ENCODE measurements at places on chromosomes 16 and 17.

DNA sequence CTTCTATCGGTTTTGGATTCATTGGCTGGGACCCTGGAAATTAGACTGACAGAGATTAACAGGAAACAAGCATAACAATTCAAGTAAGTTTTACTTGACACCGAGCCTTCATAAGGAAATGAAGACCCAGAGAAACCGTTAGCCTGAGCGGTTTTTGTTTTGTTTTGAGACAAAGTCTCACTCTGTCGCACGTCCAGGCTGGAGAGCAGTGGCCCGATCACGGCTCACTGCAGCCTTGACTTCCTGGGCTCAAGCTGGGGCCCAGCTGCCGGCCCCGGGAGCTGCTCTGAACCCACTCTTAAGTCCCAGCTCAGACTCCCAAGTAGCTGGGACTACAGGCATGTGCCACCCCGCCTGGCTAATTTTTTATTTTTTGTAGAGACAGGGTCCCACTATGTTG is 321.3 kb downstream of the SEC14L1 start:
- DNase-seq, result no peak

GRCh38 chr17:17626151-17626805 is 34.8 kb upstream of the PEMT start:
- no peak for DNase-seq

DNA sequence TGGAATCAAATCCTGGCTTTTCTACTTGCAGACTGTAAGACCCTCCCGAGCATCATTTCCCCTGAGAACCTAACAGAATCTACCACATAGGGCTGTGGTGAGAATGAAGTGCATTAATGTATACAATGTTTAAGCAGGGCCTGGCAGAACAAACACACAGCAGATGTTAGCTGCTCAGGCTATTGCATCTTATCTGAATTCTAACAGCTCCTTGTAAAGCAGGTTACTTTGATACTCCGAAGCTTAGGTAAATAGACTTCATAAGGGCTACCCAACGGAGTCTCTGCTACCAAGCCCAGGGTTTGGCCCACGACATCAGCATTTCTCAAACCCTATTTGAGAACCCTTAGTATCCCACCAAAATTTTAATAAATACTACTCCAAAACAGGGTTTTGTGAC is 24.4 kb upstream of the NOS2 start:
- DNase-seq, result no peak

GRCh38 chr17:77386502-77387192 is 245.9 kb downstream of the SEC14L1 start:
- no peak for DNase-seq

DNA sequence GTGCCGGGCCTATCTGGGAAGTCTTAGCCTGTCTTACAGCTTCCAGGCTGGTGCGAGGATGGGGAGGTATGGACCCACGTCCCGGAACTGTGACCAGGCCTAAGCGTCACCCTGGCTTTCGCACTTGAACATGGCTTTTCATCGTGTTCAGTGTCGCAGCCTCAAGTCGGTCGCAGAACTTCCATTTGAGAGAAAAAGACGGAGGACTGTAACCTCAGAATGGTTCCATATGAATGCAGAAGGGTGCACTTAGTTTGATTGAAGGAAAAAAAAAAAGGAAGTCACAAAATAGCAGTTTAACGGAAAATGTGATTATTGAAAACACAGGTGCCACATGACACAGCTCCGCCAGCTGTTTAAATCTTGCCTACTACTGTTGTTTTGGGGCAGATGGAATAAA is 30.2 kb upstream of the JPT2 start:
- DNase-seq, result no peak

- DNase-seq, result no peak
Measured at GRCh38 chr17:7177954-7178477, 1.2 kb downstream of the ASGR1 start.

DNA sequence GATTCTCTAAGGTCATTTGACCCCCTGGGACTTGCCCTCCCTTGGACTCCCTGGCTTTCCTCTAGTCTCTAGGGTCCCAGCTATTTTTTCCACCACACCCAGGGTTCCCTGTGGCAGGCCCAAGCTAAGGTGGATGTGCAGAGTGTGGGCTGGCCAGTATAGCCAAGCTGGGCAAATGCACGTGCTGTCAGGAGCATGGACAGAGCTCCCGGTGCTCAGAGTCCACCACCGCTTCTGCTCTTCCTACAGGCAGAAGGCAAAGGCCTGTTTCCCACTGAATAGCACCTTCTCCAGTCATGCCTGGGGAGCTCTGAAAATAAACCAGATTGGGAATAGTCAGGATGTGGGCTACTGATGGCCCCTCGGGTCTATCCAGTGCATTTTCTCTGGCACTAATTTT is 53.3 kb downstream of the GNAO1 start:
- DNase-seq, result no peak

DNA sequence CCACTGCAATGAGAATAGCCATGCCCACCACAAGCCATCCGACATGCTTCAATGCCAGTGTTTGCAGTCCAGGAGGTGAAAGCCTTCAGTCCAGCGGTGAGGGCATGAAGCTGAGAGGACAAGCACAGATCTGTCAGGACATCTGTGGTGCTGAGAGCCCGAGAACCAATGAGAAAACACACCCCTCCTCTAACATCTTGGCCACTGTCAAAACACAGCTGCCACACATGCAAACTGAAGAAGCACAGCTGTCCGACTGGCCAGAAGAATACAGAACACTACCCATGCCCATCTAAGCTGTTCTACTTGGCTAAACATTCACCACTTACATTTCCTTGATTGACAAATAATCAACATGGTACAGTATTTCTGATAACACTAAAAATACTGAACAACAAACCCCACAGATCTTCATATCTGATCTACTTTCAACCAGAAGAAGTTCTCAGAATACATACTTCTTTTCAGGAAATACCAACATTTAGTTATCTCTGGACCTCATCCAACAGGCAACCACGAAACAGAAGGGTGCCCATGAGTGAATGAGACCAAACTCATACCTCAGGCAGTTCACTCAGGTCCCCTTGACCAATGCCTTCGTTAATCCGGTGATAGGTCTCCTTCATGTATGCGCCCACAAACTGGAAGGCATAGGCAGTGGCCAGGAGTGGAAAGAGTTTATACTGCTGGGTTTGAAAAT is 10.2 kb upstream of the FBF1 start:
- DNase-seq, result no peak

- DNase-seq, result no peak
Measured at GRCh38 chr17:81520021-81520901, 7.7 kb upstream of the ACTG1 start.

DNA sequence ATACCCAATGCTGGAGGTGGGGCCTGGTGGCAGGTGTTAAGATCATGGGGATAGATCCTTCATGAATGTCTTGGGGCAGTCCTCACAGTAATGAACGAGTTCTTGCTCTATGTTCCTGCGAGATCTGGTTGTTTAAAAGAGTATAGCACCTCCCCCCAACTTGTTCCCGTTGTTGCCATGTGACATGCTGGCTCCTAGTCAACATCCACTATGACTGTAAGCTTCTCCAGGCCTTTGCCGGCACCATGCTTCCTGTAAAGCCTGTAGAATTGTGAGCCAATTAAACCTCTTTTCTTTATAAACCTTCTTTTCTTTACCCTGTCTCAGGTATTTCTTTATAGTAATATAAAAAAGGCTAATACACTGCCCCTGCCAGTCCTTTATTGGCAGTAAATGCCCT is 33.3 kb downstream of the RANBP10 start:
- no peak for DNase-seq

- no peak for DNase-seq
Measured at GRCh38 chr16:58960484-58960883, 226.4 kb upstream of the GOT2 start.

- DNase-seq, result no peak
Measured at GRCh38 chr16:83271123-83271522, 536.7 kb upstream of the HSBP1 start.

DNA sequence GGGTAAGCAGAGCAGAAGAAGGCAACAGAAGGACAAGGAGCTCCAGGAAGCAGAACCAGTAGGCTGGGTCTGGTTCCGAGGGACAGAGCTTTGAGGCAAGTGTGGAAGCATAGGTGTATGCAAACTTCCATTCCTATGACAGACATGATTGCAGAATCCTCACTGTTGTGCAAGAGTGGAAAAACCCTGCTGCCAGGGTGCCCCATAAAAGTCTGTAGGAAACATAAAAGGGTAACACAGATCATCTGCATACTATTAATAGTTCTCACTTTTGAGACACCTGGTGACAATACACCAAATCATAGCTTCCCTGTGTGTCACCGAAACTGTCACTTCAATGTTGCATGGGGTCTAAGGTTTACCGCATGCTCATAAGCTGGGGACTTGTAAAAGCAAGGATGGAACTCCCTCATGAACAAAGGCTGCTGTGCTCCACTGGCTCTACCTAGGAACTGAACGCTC is 39.7 kb downstream of the ARHGAP17 start:
- no peak for DNase-seq

DNA sequence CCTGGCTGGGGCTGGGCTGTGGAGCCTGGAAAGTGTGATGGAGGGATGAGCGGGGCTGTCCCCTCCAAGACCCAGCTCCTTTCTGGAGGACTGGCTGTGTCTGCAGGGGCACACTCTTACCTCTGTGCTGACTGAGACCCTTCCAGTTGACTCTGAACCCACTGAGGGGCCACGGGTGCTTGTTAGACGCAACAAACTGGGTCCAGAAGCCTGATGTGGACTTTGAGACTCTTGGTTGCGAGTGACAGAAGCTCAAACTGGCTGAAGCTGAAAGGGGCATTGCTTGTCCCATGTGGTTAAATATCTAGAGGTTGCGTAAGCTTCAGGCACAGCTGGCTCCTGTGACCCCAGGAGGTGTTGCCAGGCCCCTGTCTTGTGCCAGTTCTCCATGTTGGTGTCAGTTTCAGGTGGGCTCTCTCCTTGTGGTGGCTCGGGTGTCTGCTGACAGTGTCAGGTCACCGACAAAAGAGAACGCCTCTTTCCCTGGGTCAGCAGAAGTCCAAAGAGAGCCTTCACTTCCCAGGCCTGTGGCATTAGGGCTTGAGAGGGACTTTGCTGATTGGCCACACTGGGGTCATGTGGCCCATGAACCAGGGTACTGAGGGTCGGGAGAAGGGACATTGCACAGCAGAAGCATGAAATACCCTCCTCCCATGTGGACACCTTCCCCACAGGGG is 16.7 kb downstream of the ADCY7 start:
- no peak for DNase-seq

- no peak for DNase-seq
Measured at GRCh38 chr17:18344021-18344420, 19.3 kb downstream of the SHMT1 start.

- DNase-seq, result no peak
Measured at GRCh38 chr16:46954562-46954961, 18.9 kb downstream of the DNAJA2 start.

DNA sequence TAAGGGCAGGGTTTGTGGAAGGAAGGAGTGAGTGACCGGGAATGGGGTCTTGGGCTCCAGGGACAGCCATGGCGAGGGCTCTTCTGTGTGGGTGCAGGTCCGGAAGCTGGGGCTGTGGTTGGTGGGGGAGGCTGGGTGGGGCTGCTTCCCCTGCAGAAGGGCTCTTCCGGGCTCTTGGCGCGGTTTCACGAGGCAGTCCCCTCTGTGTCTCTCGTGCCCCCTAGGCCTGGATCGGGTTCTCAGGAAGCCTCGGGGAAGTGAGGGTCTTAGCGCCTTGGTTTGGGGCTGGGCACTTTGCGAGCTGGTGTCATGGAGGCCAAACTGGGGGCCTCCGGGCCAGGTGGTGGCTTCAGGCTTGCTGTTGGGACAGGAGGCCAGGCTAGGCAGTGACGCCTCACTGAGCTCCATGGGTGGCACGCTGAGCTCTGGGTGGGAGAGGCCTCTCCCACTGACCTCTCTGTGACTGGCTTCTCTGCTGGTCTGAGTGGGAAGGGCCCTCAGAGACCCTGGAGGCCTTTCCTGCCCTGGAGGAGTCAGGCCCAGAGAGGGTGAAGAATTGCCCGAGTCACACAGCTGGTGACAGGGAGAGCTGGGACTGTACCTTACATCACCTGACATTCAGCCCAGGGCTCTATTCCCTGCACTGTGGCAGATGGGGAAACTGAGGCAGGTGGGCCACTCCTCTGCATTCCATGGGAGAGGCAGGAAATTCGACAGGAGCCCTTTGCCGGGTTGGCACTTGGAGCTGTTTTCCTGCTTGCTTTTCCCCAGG is 8.2 kb downstream of the ADCY7 start:
- DNase-seq, result no peak

GRCh38 chr16:85436636-85437165 is 176.4 kb upstream of the GSE1 start:
- DNase-seq, result peak; percentile 21

DNA sequence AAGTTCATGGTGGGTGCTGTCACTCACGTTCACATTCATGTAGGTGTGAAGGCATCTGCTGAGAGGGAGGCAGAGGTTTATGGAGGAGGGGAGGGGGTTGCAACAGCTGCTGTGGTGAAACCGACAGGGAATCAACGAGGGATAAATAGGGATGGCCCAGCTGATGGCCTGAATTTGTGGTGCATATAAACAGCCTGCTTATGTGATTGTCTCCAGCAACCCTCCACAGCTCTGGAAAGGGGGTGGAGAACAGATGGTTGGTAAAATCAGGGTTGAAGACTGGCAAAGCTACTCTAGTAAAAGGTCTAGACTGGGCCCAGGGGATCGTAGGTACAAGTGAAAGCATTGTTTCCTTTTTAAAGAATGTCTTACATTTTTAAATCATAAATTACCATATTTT is 53.7 kb downstream of the IQCK start:
- no peak for DNase-seq

DNA sequence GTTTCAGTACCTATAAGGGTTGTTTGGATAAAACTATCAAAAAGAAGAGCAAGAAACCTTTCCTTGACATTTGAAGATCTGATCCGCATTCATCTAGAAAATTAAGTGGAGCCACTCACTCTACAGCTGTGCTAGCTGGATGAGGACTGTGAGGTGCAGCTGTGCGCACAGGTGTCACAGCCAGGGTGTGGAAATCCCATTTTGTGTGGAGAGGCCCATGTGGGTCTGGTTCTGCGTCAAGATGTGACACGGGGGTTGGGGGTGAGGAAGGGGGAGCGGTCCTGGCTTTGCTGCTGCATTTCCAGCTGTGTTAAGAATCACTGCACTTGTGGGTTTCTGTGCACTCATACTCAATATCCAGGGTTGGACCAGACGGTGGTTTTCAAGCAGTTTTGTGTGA is 70.7 kb downstream of the CLEC16A start:
- DNase-seq, result no peak

GRCh38 chr16:6019490-6019991 is 921.9 kb upstream of the EEF2KMT start:
- DNase-seq, result no peak

- DNase-seq, result no peak
Measured at GRCh38 chr17:65434251-65434650, 127.2 kb downstream of the AXIN2 start.

GRCh38 chr17:57487573-57487972 is 231.2 kb downstream of the MSI2 start:
- DNase-seq, result no peak

- peak; percentile 4 for DNase-seq
Measured at GRCh38 chr16:57409870-57410587, 5.5 kb downstream of the CCL17 start.

Data from NCI-H1436 (cell line).